ENCODE measurements at places on chromosomes 6 and 20. TPM values are rescaled to one million over a fixed set of nuclear protein-coding genes. Genes with fewer than 3 reads are reported as not detected.

GRCh38 chr6:168835991-168836390 lies 395.0 kb downstream of the SMOC2 start:
- DNase-seq = no peak

- DNase-seq = no peak
Observed at GRCh38 chr6:13075141-13075845, 253.0 kb downstream of the TBC1D7 start.

SAMD5 gene
- not detected for total RNA-seq

GRCh38 chr20:44601801-44602204 lies 19.4 kb downstream of the PKIG start:
- no peak for DNase-seq

- no peak for DNase-seq
Observed at GRCh38 chr6:15504040-15504495, 158.8 kb downstream of the DTNBP1 start.

- no peak for DNase-seq
Observed at GRCh38 chr6:24419526-24419925, 16.8 kb downstream of the MRS2 start.

DNA sequence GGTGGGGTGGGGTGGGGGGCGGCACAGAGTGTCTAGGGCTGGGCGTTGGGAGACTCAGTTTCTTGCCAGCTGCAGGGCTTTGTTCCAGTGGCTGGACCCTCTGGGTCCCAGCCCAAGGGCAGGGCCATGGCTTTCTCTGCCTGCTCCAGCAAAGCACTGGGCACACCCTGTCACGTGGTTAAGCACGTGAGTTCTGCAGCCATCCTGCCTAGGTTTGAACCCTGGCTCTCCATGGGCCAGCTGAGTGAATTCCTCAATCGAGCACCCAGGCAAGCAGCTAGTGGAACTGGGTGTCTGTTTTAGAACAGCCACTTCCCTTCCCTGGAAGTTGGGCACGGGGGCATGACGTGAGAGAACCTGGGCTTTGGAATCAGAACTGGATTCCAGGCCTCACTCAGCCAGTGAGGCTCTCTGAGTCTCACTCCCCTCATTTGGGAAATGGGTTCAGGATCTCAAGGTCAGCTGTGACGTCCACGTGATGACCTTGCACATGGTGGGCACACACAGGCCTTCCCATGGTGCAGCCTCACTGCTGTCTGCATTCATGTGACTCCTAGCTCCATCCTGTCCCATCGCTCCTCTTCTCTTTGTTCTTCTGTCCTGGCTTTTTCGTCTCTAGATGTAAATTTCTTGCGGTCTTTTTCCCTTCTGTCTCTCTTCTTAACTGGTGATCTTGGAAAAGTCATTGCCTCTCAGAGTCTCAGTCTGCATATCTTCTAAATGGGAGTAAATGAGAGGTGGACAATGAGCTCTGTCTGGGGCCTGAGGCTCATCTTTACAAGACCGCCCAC lies 45.9 kb downstream of the NOL4L start:
- DNase-seq = no peak

- DNase-seq = no peak
Observed at GRCh38 chr6:137680705-137681346, 186.2 kb upstream of the TNFAIP3 start.

DDX39B gene
- total RNA-seq = 570 TPM

DNA sequence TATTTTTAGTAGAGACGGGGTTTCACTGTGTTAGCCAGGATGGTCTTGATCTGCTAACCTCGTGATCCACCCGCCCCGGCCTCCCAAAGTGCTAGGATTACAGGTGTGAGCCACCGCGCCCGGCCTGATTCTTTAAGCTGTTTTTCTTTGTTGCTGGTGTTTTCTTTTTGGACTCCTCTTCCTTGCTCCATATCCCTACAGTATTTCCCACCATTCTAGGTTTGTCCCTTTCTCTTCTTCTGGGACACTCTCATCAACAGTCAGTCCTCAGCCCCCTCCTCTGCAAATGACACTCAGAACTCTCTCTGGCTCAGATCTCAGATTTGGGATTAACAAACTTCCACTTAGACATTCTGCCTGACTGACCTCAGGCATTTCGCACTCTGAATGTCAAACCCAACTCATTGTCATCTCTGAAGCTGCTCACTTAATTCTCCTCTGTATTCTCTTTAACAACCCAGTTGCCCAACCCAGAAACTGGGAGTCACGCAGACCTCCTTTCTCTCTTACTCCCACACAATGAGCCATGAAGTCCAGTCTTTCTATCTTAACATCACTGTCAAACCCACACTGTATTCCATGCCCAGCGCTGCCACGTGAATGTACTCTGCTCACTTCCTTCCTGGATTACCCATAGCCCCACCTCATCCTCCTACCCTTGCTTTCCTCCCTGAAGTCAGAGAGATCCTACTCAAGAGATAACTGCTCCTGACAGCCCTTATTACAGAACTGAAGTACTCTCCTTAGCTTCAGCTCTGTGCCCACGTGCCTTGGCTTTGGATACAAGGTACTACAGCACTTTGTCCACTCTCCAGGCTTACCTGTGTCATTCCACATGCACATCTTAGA lies 2.6 kb downstream of the MPIG6B start:
- no peak for DNase-seq

GRCh38 chr6:16130932-16131387 lies 2.1 kb downstream of the MYLIP start:
- peak; percentile 28 for DNase-seq

PRL gene
- not detected for total RNA-seq

DNA sequence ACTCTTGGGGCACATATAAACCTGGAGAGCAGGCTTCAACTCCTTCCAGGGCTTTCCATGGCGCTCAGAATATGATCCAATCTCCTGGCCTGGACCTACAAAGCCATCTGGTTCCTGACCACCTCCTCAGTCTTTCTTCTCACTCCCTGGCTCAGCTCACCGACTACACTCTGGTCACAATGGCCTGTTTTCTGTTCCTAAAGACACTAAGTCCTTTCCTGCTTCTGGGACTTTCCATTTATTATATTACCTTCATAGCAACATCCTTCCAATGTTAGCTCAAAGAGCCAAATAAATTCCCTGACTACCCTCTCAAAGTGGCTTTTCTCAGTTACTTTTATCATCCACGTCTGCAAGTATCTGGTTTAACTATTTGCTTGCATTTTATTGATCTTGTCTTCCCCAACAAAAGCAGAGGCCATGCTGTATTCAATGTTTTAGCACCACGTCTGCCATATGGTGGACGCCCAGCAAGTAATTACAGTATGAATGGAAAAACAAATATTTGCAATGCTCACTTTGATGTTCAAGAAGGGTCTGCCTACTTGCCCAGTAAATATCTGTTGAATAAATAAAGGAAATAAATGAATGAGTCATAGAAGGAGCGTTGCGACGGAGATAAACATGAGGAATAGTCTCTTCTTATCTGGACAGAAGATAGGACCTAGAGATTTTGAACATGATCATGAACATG lies 328.4 kb downstream of the ESR1 start:
- no peak for DNase-seq

GRCh38 chr6:31529329-31530150 lies 778 bp downstream of the MCCD1 start:
- DNase-seq = no peak

DNA sequence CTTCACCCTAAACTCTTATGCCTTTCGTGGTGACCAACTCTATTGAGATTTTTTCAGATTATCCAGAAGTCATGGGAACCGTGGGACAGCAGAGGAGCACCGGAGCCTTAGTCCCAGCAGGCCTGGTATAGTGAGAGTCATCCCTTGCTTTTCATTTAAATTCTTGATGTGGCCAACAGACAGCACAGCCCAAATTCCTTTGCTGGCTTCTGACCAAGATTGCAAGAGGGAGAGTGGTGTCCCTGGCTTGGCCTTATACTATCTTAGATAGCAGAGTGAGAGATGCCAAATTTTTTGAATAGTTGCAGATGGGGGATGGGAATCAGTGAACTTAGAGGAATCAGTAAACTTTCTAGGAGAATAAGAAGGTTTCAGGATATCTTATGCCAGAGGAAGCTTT lies 7.8 kb downstream of the STX11 start:
- no peak for DNase-seq

TMEM151B gene
- not detected for total RNA-seq

Data from activated naive CD8-positive, alpha-beta T cell treated with anti-CD3 and anti-CD28 coated beads for 36 hours (primary cell).